ENCODE measurements at places on chromosomes 13 and 19. TPM values are rescaled to one million over a fixed set of nuclear protein-coding genes. Genes with fewer than 3 reads are reported as not detected.

Gene GZMM
- not detected for total RNA-seq

Gene CLEC11A
- total RNA-seq: 5.4 TPM

Gene DKKL1
- 5.2 TPM for total RNA-seq

Gene CD70
- total RNA-seq: not detected

Gene ZNF442
- 5.4 TPM for total RNA-seq

Gene CGB8
- not detected for total RNA-seq

- DNase-seq: no peak
- peaks cover 64% of the 10 kb centered on the region for H3K27me3 ChIP-seq
- no peak overlapping the region for H3K27ac ChIP-seq
- no peak overlapping the region for H3K4me3 ChIP-seq
- peaks cover 5% of the 10 kb centered on the region for H3K4me1 ChIP-seq
These were observed 7.1 kb downstream of the PNMA8B start for GRCh38 chr19:46488551-46488950.

GRCh38 chr13:113837560-113838355 is 26.1 kb downstream of the GAS6 start:
- H3K27me3 ChIP-seq: no peaks in the 10 kb centered on the region
- no peak for DNase-seq
- H3K27ac ChIP-seq: peak overlapping the region; percentile 90
- H3K4me1 ChIP-seq: peaks cover 11% of the 10 kb centered on the region
- no peaks in the 10 kb centered on the region for H3K36me3 ChIP-seq

- H3K36me3 ChIP-seq: no peaks in the 10 kb centered on the region
- DNase-seq: no peak
- H3K4me1 ChIP-seq: no peaks in the 10 kb centered on the region
- no peak overlapping the region for H3K4me3 ChIP-seq
These were observed 414.8 kb downstream of the GPC5 start for GRCh38 chr13:91813253-91813652.

GRCh38 chr13:42040730-42041010 is 7.8 kb upstream of the DGKH start:
- peaks cover 65% of the 10 kb centered on the region for H3K27me3 ChIP-seq
- H3K27ac ChIP-seq: no peak overlapping the region
- H3K36me3 ChIP-seq: no peaks in the 10 kb centered on the region
- peaks cover 10% of the 10 kb centered on the region for H3K4me1 ChIP-seq
- no peak for DNase-seq

GRCh38 chr19:9939301-9939913 is 3.1 kb upstream of the OLFM2 start:
- H3K36me3 ChIP-seq: no peaks in the 10 kb centered on the region
- H3K27me3 ChIP-seq: peaks cover 46% of the 10 kb centered on the region
- no peak for DNase-seq
- no peak overlapping the region for H3K4me3 ChIP-seq
- no peak overlapping the region for H3K27ac ChIP-seq

GRCh38 chr13:36057041-36057440 is 74.1 kb downstream of the DCLK1 start:
- H3K27me3 ChIP-seq: peaks cover 7% of the 10 kb centered on the region
- H3K27ac ChIP-seq: no peak overlapping the region

GRCh38 chr19:50894478-50895356 is 16.5 kb downstream of the KLK4 start:
- no peaks in the 10 kb centered on the region for H3K4me1 ChIP-seq
- no peak for DNase-seq
- no peaks in the 10 kb centered on the region for H3K36me3 ChIP-seq
- H3K27ac ChIP-seq: no peak overlapping the region
- peaks cover 65% of the 10 kb centered on the region for H3K27me3 ChIP-seq
- no peak overlapping the region for H3K4me3 ChIP-seq

GRCh38 chr13:112175162-112176075 is 108.5 kb downstream of the SOX1 start:
- H3K4me3 ChIP-seq: no peak overlapping the region
- no peaks in the 10 kb centered on the region for H3K4me1 ChIP-seq
- H3K36me3 ChIP-seq: no peaks in the 10 kb centered on the region

GRCh38 chr13:39557285-39557955 is 45.6 kb downstream of the LHFPL6 start:
- DNase-seq: no peak
- no peak overlapping the region for H3K4me3 ChIP-seq
- H3K36me3 ChIP-seq: no peaks in the 10 kb centered on the region

DNA sequence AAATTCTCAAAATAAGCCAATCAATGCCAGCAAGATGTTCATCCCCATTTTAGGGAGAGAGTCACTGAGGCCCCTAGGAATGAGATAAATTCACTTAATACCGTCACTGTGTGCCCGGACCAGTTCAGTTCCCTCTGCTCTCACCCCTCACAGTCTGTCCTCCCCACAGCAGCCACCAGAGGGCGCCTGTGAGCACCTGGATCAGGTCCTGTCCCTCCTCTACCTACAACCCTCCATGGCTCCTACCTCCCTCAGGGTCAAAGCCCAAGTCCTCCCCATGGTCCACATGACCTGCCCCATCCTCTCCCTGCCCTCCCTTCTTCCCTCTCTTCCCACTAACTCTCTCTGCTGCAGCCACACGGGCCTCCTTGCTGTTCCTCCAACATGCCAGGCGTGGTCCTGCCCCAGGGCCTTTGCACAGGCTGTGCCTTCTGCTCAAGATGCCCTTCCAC is 42.0 kb upstream of the NFIC start:
- H3K27ac ChIP-seq: no peak overlapping the region
- peak; percentile 57 for DNase-seq
- H3K4me1 ChIP-seq: no peaks in the 10 kb centered on the region
- H3K36me3 ChIP-seq: no peaks in the 10 kb centered on the region

- H3K36me3 ChIP-seq: peaks cover 22% of the 10 kb centered on the region
- H3K27ac ChIP-seq: no peak overlapping the region
- no peak for DNase-seq
- H3K4me3 ChIP-seq: no peak overlapping the region
- H3K4me1 ChIP-seq: no peaks in the 10 kb centered on the region
- no peaks in the 10 kb centered on the region for H3K27me3 ChIP-seq
These were observed 13.1 kb downstream of the C19orf47 start for GRCh38 chr19:40335101-40335500.
